Activated CD8-positive, alpha-beta memory T cell treated with anti-CD3 and anti-CD28 coated beads for 4 hours (primary cell): ENCODE measurements at places on chromosomes 3 and 15.

DNA sequence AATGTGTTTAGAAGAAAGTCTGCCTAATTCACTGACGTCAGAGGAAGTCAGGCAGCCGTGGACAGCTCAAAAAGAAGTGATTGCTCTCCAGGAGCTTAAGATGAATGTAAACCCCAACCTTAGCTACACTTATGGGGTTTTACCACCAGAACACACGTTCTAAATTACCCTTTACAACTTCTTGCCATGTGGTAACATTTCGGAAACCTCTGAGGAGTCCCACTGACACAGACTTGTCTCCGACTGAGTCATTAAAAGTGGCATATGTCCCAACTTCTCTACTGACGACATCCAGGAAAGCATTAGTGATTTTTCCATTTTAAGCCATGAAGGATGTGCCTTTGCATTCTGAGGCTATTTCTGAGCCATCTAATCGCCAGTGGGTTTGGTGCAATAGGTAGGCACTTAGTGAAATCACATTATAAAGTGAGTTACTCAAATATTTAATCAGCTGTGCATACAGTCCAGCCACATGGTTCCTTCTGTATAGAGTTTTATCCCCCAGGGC is 32.4 kb downstream of the C2CD4A start:
- no peak for DNase-seq

DNA sequence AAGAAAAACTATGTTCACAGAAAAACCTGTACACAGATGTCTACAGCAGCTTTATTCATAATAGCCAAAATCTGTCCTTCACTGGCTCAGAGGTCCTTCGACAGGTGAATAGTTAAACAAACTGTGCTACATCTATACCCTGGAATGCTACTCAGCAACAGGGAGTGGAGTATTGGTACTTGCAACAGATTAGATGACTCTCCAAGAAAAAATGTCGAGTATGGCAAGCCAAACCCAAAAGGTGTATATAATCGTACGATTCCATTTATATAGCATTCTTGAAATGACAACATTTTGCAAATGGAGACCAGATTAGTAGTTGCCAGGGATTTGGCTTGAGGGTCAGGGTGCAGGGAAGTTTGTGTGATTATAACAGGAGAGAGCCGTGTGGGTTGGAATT is 22.4 kb upstream of the RGMA start:
- DNase-seq = no peak

DNA sequence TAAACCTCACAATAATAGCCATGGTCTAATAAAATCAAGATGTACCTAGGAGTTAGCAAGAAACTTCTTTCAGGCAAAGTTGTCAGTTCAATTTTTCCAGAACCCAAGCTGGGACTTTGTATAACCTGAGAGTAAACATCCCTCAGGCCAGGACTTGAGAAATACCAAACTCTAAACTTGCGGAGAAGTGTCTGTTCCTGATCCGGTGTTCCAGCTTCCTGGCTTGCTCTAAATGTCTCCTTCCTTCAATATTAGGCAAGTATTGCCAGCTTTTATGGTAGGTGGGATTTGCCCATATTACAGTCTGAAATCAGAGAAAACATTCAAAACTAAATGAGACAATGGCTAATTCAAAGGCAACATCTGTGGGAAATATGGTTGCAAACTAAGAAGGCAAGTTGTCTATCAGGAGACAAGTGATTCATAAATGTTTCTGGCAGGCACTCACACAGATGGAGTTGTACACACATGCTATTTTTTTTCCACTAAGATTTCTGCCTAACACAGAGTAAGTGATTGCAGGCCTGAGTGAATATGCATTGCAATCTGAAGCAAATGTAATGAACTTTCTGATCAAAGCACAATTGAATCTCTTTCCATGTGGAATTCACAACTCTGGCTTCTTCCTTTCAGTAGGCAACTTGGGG is 88.3 kb upstream of the COL8A1 start:
- DNase-seq = no peak

GRCh38 chr3:128546646-128547045 is 53.6 kb upstream of the GATA2 start:
- no peak for DNase-seq

- no peak for DNase-seq
Observed at GRCh38 chr3:108099679-108100428, 9.0 kb upstream of the CD47 start.

- no peak for DNase-seq
Observed at GRCh38 chr15:48989170-48989569, 25.5 kb upstream of the SHC4 start.

DNA sequence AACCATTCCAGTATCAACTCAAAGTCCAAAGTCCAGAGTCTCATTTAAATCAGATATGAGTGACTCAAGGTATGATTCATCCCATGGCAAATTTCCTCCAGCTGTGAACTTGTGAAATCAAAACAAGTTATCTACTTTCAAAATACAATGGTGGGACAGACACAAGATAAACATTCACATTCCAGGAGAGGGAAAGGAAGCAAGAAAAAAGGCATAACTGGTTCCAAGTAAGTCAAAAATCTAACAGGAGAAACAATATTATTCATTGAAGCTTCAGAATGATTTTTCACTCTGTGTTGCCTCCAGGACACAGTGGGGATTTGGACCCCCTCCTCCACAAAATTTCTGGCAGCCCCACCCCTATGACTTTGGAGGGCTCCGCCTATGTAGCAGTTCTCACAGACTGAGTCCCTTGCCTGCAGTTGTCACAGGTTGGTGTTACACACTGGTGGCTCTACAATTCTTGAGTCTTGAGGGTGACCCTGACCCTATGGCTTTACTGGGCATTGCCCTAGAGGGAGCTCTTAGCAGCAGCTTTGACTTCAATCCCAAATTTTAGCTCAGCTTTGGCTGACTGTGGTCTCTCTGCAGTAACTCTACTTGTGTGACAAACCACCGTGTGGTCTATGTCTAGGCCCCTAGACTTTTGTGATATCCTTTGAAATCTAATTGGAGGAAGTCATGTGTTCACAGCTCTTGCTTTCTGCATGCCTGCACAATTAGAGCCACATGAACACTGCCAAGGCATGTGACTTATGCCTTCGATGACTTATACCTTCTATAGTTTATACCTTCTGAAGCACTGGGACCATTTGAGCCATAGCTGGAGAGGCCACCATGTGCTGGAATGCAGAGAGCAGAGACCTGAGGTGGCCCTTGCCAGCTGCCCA is 644.2 kb downstream of the GRM7 start:
- DNase-seq = no peak

DNA sequence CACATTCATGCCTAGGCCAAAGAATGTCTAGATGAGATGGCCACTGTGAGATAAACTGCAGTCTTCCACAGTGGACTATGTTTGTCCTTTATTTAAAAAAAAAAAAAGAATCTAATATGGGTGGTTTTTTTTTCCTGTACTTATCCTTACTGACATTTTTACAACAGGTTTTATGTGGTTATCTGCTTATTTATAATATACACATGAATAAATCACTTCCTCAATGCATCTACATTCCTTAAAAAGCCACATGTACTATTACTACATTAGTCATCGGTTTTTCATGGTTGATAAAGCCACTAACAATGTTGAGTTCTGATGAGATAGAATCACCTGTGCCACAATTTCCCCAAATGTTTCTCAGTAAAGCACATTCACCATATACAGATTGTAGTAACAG is 341.3 kb upstream of the THBS1 start:
- no peak for DNase-seq

DNA sequence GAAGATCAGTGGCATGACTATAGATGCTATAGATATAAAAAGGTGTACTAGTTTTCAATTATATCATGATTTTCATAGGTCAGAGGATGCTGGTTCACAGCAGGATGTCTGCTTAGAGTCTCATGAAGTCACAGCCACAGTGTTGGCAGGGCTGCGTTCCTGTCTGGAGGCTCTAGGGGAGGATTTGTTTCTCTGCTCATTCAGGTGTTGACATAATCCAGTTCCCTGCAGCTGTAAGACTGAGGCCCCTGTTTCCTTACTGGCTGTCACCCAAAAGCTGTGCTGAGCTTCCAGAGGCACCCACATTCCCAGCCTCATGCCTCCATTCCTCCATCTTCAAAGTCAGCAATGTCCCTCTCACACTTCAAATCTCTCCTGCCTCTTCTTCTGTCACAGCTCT is 170.7 kb downstream of the OCA2 start:
- no peak for DNase-seq

GRCh38 chr15:94670438-94671034 is 439.2 kb downstream of the MCTP2 start:
- DNase-seq = no peak

DNA sequence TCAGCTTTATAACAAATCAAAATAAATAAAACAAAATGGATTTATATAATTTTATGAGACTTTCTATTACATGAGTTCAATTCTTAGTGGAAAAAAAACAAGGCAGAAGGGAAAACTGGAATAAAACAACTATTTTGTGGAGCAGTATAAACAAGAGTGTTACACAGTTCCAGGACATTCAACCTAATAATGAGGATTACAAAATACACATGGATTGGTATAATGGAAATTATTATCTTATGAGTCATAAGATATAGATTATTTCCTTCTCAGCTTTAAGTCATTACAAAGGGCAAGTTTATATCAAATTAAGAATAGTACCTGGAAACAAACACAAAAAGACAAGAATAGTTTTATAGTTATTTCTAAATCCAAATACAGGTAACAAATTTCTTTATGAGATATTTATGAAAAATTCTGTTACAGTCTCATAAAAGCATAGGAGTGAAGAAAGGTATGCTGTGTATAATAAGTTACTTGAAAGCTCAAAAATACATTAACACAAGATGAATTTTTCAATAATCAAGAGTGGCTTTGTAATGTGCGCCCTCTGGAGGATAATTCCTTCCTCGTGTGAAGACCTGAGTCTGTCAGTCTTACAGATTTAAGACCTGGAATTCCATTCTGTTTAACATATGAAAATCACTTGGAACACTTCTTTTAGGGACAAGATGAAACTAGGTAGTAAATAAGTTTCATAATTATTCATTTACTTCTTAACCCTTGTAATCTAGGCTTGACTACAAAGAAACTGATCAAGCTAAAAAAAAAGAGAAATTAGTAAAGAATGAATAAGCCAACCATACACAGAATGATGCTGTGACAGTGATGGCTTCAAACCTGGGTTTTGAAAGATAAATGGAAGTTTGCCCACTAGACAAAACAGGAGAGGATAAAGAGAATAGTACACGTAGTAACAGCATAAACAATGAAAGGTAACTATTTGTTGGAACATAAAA is 9.5 kb downstream of the COPS2 start:
- DNase-seq = no peak

GRCh38 chr15:63040509-63040908 is 2.0 kb upstream of the TPM1 start:
- DNase-seq = no peak

GRCh38 chr3:151580591-151580990 is 119.7 kb upstream of the IGSF10 start:
- no peak for DNase-seq

DNA sequence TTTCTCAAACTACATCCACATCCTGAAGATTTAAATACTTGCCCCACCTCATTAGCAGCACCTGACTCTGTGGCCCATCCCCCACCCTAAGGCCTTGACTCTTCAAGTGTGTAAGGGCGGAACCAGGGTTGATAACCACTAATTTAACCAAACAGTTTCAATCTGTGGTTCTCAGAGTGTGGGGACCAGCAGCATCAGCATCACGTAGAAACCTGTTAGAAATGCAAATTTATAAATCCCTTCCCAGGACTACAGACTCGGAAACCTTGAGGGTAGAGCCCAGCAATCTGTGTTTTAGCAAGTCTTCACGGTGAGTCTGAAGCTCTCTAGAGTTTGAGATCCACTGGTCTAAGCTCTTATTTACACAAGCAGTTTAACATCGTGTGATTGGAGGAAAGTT is 12.4 kb downstream of the GNB4 start:
- no peak for DNase-seq

DNA sequence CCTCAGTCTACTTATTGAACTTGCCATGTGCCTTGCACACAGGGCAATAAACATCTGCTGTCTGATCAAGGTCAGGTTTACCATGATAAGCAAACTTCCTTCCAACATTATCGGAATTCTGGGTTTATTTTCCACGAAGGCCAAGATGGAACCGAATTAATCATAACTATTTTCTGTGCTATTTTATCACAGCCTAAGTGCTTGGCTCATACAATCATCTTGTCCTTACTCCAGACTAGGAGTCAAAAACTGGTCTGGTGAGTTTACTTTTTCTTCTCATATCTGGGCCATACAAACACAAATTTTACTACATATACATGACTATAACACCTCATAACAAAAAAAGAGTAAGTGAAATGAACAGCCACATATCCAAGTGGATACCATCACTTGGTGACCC is 2.3 kb downstream of the FBN1 start:
- no peak for DNase-seq

DNA sequence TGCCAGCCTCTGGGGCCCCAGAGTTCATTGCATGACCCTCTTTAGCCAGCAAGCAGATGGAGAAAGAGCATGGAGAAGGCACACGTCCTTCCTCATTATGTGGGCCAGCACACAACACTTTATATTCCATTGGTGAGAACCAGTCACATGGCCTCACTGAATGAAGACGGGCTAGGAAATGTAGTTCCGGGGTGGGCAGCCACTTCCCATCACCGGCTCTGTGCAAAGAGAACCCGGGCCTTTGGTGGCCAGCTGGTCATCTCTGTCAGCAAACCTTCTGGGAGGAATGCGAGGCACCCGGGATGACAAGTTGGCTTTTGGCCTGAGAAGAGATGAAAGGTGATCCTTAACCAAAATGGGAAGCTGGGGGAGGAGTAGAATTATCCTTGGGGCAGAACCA is 90.2 kb upstream of the VGLL4 start:
- no peak for DNase-seq

DNA sequence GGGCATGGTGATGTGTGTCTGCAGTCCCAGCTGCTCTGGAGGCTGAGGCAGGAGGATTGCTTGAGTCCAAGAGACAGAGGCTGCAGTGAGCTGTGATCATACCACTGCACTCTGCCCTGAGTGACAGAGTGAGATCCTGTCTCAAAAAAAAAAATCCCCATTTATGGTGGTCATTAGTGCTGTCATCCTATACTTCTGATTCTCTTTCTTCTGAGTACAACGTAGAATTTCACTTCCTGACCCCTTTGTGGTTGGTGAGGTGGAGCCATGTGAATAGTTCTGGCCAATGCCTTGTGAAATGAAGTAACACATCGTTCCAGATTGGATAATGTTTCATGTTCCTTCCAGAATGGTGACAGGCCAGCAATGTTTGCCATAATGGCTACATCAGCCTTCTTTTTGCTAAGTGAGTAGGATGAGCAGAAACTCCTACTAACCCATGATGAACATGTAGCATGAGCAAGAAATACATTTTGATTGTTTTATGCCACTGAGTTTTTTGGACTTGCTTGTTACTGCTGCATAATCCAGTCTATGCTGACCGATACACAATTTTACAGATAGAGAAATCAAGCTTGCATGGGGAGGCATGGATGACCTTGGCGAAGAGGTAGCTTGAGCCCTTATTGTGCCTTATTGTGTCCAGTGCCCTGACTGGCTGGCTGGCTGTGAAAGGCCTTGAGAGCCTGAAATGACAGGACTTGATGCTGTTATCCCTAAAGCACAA is 30.9 kb upstream of the TLE3 start:
- no peak for DNase-seq

GRCh38 chr15:44535523-44536301 is 1.2 kb upstream of the EIF3J start:
- no peak for DNase-seq
